ENCODE measurements at places on chromosomes 4 and X.

- no peak for DNase-seq
Measured at GRCh38 chrX:107496786-107497185, 47.3 kb downstream of the FRMPD3 start.

DNA sequence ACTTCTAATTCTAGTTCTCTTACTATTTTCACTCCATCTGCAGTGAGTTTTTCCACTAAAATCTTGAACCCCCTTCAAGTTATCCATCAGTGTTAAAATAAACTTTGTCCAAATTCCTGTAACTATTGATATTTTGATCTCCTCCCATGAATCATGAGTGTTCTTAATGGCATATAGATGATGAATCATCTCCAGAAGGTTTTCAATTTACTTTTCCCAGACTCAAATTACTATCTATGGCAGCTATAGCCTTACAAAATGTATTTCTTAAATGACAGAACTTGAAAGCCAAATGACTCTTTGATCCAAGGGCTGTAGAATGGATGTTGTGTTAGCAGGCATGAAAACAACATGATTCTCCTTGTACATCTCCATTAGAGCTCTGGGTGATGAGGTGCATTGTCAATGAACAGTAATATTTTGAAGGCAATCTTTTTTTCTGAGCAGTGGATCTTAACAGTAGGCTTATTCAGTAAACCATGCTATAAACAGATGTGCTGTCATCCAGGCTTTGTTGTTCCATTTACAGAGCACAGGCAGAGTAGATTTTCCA, 16.1 kb upstream of the IQCM start:
- DNase-seq: no peak

GRCh38 chr4:106671716-106672115, 303.1 kb upstream of the GIMD1 start:
- no peak for DNase-seq

- no peak for DNase-seq
Measured at GRCh38 chr4:104465201-104465600, 29.5 kb downstream of the CXXC4 start.

DNA sequence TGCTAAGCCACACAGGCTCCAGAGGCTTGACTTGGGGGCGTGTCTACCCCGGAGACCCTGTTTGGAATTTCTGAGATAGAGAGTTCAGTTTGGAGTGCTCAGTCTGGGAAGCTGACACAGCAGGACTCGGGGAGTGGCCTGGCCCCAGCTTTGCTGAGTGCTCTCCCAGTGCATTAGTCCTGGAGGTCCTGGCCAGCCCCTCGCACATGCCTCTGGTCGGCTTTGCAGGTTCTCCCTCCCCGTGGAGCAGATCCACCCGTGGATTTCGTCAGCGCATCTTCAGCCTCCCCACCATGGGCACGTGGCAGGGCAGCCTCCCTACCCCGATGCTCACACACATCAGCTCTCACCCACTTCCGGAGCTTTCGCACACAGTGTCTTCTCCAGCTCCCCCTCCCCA, 65.2 kb downstream of the PSAPL1 start:
- no peak for DNase-seq

DNA sequence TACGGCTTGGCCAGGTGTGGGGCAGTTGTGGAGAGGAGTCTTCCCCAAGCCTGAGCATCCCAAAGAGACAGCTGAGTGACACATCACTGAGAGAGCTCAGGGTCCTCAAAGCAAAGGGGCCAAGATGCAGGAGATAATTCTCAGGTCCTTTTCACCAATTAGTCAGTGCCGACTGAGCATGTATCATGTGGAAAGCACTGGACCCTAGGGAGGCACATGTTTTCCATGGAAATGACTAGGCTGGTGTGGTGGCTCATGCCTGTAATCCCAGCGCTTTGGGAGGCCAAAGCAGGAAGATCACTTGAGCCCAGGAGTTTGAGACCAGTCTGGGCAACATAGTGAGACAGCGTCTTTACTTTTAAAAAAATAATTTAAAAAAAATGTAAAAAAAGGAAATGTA, 67.3 kb upstream of the PRPS1 start:
- DNase-seq: no peak

- DNase-seq: no peak
Measured at GRCh38 chrX:65045001-65045400, 68.8 kb upstream of the ZC4H2 start.
